Activated naive CD8-positive, alpha-beta T cell treated with anti-CD3 and anti-CD28 coated beads, Interleukin-2, amount 10 ng/mL, durations not matched to agents 7 days and 5 days (primary cell): ENCODE measurements at places on chromosomes 13 and 19. TPM values are rescaled to one million over a fixed set of nuclear protein-coding genes. Genes with fewer than 3 reads are reported as not detected.

- no peak overlapping the region for H3K4me3 ChIP-seq
- peaks cover 9% of the 10 kb centered on the region for H3K4me1 ChIP-seq
- no peak for DNase-seq
- peaks cover 10% of the 10 kb centered on the region for H3K27me3 ChIP-seq
- no peak overlapping the region for H3K27ac ChIP-seq
- no peaks in the 10 kb centered on the region for H3K36me3 ChIP-seq
These were observed 6.3 kb downstream of the PMIS2 start for GRCh38 chr19:35592226-35592625.

GRCh38 chr13:27401210-27401609 lies 23.2 kb upstream of the GTF3A start:
- no peaks in the 10 kb centered on the region for H3K4me1 ChIP-seq
- H3K4me3 ChIP-seq: no peak overlapping the region
- no peak overlapping the region for H3K27ac ChIP-seq

- no peaks in the 10 kb centered on the region for H3K36me3 ChIP-seq
- no peaks in the 10 kb centered on the region for H3K4me1 ChIP-seq
- no peak overlapping the region for H3K27ac ChIP-seq
- H3K27me3 ChIP-seq: no peaks in the 10 kb centered on the region
- H3K4me3 ChIP-seq: no peak overlapping the region
These were observed 516.5 kb downstream of the SUCLA2 start for GRCh38 chr13:47484548-47484947.

GRCh38 chr13:99916366-99917103 lies 55.0 kb downstream of the ZIC5 start:
- peaks cover 19% of the 10 kb centered on the region for H3K27me3 ChIP-seq
- H3K4me1 ChIP-seq: peaks cover 16% of the 10 kb centered on the region
- no peak for DNase-seq

- H3K27ac ChIP-seq: no peak overlapping the region
- H3K4me3 ChIP-seq: no peak overlapping the region
- DNase-seq: no peak
- H3K36me3 ChIP-seq: no peaks in the 10 kb centered on the region
These were observed 172.1 kb upstream of the CSNK1A1L start for GRCh38 chr13:37277435-37278144.

GRCh38 chr19:7140137-7140536 lies 70.6 kb downstream of the ZNF557 start:
- no peak overlapping the region for H3K27ac ChIP-seq
- H3K4me1 ChIP-seq: no peaks in the 10 kb centered on the region
- no peak for DNase-seq
- peaks cover 1% of the 10 kb centered on the region for H3K36me3 ChIP-seq

DNA sequence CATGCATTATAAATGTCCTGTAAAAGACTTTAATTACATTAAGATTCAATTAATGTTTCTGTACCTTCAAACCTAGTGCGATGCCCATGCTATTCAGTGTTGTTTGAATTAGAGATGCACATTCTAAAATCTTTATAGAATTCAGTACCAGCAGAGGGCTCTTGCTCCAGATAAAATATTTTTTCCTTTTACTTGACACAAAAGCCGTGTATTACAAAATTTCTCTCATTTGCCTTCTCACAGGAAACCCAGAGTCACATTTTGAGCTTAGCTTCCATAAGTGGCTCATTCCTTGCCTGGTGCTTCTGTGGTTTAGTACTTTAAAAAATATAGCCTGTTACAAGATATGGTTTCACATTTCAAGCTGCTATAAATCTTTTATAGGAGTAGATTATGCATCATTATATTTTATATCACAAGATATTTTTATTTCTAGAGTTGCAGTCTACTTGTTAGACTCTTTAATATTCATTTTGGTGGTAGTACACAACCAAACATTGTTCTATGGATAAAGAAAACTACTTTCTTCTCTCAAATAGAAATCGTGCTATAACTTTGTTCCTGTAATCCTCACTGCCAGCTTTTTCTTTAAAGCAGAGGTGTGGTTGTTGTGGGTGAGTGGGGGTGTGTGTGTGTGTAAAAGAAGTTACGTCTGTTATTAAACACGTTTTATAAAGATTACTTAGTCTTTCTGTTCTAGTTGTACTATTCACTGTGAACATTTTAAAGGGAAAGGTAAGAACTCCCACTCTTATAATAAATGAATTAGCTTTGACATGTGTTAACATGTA lies 101.4 kb downstream of the RNF17 start:
- no peaks in the 10 kb centered on the region for H3K36me3 ChIP-seq
- H3K27ac ChIP-seq: no peak overlapping the region
- no peak for DNase-seq
- no peak overlapping the region for H3K4me3 ChIP-seq
- H3K4me1 ChIP-seq: peaks cover 4% of the 10 kb centered on the region
- H3K27me3 ChIP-seq: peaks cover 30% of the 10 kb centered on the region

GRCh38 chr13:59734393-59734792 lies 429.3 kb downstream of the DIAPH3 start:
- no peak overlapping the region for H3K4me3 ChIP-seq
- H3K27me3 ChIP-seq: no peaks in the 10 kb centered on the region
- H3K36me3 ChIP-seq: no peaks in the 10 kb centered on the region
- no peak overlapping the region for H3K27ac ChIP-seq
- DNase-seq: no peak

Gene TEX101
- total RNA-seq: not detected

DNA sequence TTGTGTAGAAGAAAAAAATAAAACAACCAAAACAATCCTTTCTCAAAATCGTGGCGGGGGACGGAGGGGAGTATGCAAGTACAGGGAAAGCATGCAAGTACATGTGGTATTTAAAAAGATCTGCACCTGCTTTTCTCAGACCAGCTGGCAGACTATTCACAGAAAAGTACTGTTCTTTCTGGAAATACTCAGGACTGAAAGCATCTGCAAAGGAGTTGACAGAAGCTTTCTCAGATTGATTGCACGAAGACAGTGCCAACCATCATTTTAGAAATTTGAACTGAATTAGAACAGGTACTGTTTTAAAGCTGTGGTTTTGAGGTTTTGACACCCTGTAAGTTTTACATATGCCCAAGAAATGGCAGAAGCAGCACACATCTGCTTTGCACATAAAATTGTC lies 19.8 kb upstream of the PCDH8 start:
- no peak overlapping the region for H3K27ac ChIP-seq
- no peaks in the 10 kb centered on the region for H3K36me3 ChIP-seq
- no peak overlapping the region for H3K4me3 ChIP-seq
- H3K27me3 ChIP-seq: peaks cover 5% of the 10 kb centered on the region
- DNase-seq: no peak

GRCh38 chr13:67306742-67307141 lies 76.6 kb upstream of the PCDH9 start:
- no peaks in the 10 kb centered on the region for H3K27me3 ChIP-seq
- no peak overlapping the region for H3K27ac ChIP-seq
- H3K4me3 ChIP-seq: no peak overlapping the region
- H3K4me1 ChIP-seq: no peaks in the 10 kb centered on the region
- no peaks in the 10 kb centered on the region for H3K36me3 ChIP-seq

DNA sequence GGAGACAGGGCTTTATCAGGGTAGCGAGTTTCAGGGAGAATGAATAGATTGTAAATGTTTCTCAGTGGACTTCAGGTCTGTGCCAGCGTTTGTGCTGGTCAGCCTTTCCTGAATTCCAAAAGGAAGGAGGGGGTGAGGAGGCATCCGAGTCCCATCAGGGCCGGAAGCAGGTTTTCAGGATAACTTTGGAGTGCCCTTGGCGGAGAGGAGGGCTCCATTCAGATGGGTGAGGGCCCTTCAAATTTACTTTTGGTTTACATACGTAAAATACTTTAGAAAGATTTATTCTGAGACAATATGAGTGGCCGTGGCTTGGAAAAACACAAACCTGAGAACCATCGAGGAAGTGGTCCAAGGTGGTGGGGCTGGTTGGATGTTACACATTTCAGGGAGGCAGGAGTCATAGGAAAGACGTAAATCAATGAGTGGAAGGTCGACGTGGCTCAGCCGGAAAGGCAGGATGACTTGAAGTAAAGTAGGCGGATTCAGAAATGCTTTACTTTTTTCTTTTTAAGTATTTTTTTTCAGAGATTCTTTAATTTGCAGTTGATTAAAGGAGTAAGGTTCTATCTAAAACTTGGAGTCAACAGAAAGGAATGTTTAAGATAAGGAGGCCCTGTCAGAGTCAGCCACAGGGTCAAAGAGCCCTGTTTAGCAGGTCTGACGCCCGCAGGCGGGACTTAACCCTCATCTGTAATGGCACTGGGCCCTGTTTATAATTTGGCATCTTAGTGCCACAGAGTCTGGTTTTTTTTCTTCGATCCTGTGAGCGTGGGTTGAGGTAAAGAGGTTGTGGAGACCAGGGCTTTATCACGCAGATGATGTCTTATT lies 32.8 kb downstream of the ATP11A start:
- no peak for DNase-seq
- H3K4me3 ChIP-seq: no peak overlapping the region
- no peaks in the 10 kb centered on the region for H3K36me3 ChIP-seq
- H3K4me1 ChIP-seq: peaks cover 18% of the 10 kb centered on the region

- no peak overlapping the region for H3K4me3 ChIP-seq
- DNase-seq: no peak
- H3K4me1 ChIP-seq: no peaks in the 10 kb centered on the region
- no peak overlapping the region for H3K27ac ChIP-seq
- no peaks in the 10 kb centered on the region for H3K27me3 ChIP-seq
These were observed 54.0 kb upstream of the F7 start for GRCh38 chr13:113051641-113052040.

DNA sequence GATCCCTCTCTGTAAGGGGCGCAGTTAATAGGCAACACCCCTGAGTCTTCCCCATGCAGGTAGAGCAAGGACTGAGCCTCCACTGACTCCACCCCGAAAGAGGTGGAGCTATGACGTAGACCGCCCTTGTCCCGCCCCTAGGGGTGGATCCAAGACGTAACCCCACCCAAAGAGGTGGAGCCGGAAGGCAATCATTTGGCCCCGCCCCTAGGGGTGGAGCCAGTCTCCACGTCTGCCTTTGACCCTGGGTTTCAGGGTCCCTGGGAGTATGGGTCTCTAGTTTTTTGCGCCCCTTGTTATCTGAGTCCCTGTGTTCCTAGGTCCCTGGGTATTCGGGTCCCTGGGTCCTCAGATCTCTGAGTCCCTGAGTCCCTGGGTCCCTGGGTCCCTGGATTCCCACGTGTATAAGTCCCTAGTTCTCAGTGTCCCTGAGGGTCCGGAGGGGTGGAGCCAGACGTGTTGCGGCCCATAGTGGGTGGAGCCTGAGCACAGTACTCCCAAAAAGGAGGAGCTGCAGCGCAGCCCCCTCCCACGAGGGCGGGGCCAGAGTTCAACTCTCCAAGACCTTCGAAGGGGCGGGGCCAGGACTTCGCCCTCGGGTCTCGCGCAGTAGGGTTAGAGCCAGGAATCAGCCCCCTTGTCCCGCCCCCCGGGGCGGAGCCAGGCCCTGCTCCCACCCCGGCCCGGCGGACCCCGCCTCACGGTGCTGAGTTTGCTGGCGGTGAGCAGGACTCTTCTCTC lies 5.3 kb downstream of the DENND1C start:
- H3K4me1 ChIP-seq: peaks cover 12% of the 10 kb centered on the region
- DNase-seq: peak; percentile 80
- H3K27me3 ChIP-seq: no peaks in the 10 kb centered on the region
- peaks cover 22% of the 10 kb centered on the region for H3K36me3 ChIP-seq
- no peak overlapping the region for H3K27ac ChIP-seq

GRCh38 chr13:33377411-33377810 lies 91.9 kb upstream of the STARD13 start:
- no peaks in the 10 kb centered on the region for H3K27me3 ChIP-seq
- H3K27ac ChIP-seq: no peak overlapping the region
- no peak for DNase-seq
- H3K4me3 ChIP-seq: no peak overlapping the region
- H3K4me1 ChIP-seq: no peaks in the 10 kb centered on the region
- H3K36me3 ChIP-seq: no peaks in the 10 kb centered on the region

DNA sequence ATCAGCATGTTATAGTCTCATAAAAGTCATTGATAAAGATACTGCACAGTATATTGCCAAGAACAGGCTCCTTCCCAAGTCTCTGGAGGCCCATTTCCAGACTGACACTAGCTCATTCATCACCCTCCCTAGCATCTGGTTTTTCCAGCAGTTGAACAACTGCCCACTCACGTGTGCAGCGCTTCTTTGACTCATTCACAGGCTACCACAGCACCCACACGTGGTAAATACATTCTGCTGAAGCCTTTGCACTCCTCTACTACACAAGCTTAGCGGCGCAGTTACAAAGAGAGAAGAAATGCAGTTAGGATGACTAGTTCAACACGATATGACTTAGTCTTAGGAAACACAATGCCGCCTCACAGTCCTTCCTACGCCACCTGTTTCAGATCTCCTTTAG lies 87.7 kb downstream of the DOCK9 start:
- H3K27me3 ChIP-seq: no peaks in the 10 kb centered on the region
- peaks cover 6% of the 10 kb centered on the region for H3K4me1 ChIP-seq
- H3K4me3 ChIP-seq: no peak overlapping the region
- peaks cover 21% of the 10 kb centered on the region for H3K36me3 ChIP-seq
- no peak for DNase-seq

Gene STARD13
- total RNA-seq: 0.33 TPM

GRCh38 chr13:70253834-70254233 lies 145.6 kb upstream of the KLHL1 start:
- H3K27ac ChIP-seq: no peak overlapping the region
- H3K4me3 ChIP-seq: no peak overlapping the region
- no peaks in the 10 kb centered on the region for H3K4me1 ChIP-seq
- DNase-seq: no peak

Gene ZNF541
- total RNA-seq: 1.2 TPM

Gene KIR3DL1
- total RNA-seq: not detected

DNA sequence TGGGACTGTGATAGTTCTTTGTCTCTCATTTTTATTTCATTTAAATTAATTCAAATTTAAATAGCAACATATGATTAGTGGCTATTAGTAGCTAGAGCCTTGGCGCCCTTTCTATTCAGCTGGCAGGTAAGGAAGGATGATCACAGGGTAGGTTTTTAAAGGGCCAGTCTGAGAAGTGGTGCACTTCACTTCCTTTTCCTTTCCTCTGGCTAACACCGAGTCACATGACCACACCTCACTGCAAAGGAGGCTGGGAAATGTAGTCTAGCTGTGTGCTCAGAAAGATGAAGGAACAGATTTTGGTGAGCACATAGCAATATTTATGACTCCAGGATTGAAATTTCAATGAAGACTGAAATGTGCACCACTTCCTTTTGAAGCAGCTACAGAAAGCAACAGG lies 128.7 kb downstream of the TSHZ3 start:
- H3K4me3 ChIP-seq: no peak overlapping the region
- DNase-seq: no peak
- peaks cover 18% of the 10 kb centered on the region for H3K4me1 ChIP-seq
- H3K27me3 ChIP-seq: no peaks in the 10 kb centered on the region
- peaks cover 4% of the 10 kb centered on the region for H3K36me3 ChIP-seq

DNA sequence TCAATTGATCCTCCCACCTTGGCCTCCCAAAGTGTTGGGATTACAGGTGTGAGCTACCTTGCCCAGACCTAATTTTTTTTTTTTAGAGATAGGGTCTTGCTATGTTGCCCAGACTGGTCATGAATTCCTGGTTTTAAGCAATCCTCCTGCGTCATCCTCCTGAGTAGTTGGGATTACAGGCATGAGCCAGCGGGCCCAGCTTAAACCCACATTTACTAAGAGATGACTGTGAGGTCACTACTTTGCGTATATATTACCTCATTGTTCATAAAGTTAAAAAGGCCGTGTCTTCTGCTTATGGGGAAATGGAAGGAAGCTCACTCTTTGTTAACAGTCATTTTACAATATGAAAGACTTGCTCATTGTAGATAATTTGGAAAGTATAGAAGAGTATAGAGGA lies 39.6 kb upstream of the C1QTNF9 start:
- no peaks in the 10 kb centered on the region for H3K27me3 ChIP-seq
- peaks cover 25% of the 10 kb centered on the region for H3K36me3 ChIP-seq
- peaks cover 81% of the 10 kb centered on the region for H3K4me1 ChIP-seq
- H3K4me3 ChIP-seq: peak overlapping the region; percentile 91
- peak overlapping the region; percentile 98 for H3K27ac ChIP-seq
